Upper lobe of left lung (tissue), 6 donors: ENCODE measurements at places on chromosomes 3 and 15. TPM values are rescaled to one million over a fixed set of nuclear protein-coding genes. Genes with fewer than 3 reads are reported as not detected.

Gene PODXL2
- 5.1 TPM for total RNA-seq

Gene PLCB2
- 31.2 TPM for total RNA-seq

DNA sequence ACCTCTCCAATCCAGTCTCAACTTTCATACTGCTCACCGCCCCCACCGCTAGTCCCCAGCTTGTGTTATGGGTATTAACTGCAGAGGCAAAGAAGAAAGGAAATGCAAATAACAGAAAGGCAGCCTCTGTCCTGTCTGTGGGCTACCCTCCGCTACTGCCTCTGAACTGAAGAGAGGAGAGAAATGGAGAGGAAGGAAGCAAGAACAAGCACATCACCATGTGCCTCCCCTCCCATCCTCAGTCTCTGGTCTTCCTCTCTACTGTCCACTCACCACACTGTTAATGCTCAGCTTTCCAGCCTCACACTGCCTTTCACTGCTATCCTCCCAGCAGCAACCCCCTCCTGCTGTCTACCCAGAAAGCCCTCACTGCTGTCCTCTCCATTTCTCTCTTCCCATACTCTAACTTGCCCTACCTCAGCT lies 139.0 kb upstream of the SLC2A2 start:
- DNase-seq, result no peak

DNA sequence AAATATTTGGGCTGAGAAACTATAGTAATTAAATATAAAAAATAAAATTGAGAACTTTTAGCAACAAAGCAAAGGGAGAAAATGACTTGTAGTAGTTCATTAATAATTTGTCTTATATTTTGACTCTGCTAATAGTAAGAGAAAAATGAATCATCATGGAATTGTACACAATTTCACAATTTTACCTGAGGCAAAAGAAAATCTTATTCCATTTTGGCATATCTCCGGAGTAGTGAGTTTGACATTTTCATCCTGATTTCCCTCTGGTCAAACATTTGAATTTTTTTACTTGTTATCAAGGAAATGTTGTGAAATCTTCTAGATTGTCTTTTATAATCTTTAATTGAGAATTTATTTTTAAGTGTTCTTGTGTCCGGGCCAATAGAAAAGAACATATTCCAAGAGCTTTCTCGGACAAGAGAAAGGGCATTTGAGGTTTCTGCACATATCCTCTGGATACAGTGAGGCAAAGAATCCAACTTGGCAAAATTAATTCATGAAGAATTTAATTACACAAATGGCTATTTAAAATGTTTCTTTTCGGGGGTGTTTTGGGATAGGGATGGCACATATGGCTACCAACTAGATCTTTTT lies 89.3 kb upstream of the IGSF10 start:
- DNase-seq, result no peak

GRCh38 chr3:111763001-111763471 lies 96.0 kb upstream of the PHLDB2 start:
- no peak for DNase-seq

DNA sequence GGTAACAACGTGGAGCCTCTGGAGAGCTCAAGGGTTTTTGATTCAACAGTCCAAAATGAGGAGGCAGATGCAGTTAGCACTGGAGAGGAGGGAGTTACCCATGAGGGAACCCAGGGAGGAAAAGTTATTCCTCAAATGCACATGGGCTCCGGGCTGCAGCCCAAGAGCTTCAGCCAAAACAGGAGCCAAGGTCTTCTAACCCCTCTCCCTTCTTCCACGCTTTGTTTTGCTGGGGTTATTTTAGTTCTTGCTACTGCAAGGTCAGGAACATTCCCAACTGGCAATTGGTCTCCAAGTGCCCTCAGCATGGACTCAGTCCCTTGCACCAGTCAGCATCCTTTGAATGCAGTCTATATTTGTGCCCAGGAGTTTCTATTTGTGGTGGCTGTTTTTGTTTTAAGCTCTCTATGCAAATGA lies 90.0 kb downstream of the TGFBR2 start:
- no peak for DNase-seq
